Stimulated activated CD4-positive, alpha-beta T cell treated with anti-CD3 and anti-CD28 coated beads, TNF-alpha, amount 100 ng/mL, for 4 hours (primary cell): ENCODE measurements at places on chromosomes 16 and 17.

DNA sequence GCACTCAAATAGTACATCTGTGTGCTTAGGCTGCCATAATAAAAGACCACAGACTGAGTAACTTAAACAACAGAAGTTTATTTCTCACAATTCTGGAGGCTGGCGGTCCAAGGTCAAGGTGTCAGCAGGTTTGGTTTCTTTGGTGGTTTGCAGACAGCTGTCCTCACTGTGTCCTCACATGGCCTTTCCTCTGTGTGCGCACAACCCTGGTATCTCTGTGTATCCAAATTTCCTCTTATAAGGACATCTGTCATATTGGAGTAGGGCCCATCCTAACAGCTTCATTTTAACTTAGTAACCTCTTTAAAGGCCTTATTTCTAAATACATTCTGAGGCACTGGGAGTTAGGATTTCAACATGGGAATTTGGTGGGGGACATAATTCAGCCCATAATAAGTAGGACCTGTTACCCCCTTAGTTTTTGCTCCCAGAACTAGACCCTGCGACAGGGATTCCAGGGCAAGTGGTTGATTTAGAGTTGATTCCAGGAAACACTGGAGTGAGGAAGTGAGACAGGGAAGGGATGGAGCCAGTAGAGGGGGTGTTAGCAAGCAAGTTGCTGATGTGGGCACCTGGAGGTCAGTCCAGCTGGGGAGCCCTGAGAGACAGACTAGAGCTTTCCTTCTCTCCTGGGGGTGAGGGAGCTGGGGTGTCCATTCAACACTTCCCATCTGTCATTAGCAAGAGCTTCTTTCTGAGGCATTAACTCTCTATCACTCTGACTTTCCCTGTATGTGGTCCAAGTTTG, 10.9 kb upstream of the ALKBH5 start:
- no peak for DNase-seq

DNA sequence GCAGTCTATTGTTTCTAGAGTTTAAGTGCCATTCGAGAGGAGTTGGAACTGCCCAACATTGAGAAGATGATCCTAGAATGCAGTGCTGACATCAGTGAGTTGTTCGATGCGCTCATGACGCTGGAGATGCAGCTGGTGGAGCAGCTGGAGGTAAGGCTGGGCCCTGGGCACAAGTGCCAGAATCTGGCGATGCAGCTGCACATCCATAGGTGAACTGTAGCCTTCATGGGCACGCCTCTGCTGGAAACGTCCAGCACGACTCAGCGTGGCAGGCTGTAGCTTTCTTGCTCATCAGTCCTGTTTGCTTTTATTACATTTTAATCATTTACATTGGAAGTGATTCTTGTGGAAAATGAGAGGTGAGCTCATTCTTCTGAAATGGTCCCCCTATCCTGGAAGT, 31.7 kb downstream of the DRC3 start:
- DNase-seq = no peak

GRCh38 chr16:72493716-72494415, 321.9 kb upstream of the PMFBP1 start:
- no peak for DNase-seq

DNA sequence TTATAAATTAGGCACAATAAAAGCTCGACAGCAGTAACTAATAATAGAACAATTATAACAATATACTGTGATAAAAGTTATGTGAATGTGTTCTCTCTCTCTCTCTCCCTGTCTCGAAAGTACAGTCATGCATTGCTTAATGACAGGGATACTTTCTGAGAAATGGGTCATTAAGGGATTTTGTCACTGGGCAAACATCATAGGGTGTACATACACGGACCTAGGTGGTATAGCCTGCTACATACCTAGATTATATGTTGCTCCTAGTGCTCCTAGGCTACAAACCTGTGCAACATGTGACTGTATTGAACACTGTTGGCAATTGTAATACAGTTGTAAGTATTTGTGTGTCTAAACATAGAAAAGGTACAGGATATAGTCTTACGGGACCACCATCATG, 6.9 kb downstream of the ZNRF1 start:
- no peak for DNase-seq

- DNase-seq = no peak
These were observed 18.1 kb downstream of the RHBDL3 start for GRCh38 chr17:32283745-32284201.

DNA sequence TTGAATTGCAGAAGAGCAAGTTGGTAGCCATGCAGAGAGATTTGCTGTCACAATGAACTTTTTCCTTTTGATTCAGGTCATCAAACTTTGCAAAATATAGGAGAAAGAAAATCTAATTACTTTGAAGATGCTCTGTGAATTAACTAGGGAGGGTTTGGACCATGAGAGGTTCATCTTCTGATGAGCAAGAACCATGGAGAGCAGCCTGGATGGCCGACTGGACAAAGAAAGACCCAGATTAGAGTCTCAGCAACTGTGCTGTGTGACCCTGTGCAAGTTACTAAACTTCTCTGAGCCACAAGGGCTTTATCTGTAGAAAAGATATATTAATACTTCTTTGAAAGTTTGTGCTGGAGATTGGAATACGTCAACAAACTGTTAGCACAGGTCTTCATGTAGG, 122.6 kb upstream of the ADAMTS18 start:
- no peak for DNase-seq

GRCh38 chr16:4572715-4573114, 16.6 kb downstream of the C16orf96 start:
- DNase-seq = no peak

DNA sequence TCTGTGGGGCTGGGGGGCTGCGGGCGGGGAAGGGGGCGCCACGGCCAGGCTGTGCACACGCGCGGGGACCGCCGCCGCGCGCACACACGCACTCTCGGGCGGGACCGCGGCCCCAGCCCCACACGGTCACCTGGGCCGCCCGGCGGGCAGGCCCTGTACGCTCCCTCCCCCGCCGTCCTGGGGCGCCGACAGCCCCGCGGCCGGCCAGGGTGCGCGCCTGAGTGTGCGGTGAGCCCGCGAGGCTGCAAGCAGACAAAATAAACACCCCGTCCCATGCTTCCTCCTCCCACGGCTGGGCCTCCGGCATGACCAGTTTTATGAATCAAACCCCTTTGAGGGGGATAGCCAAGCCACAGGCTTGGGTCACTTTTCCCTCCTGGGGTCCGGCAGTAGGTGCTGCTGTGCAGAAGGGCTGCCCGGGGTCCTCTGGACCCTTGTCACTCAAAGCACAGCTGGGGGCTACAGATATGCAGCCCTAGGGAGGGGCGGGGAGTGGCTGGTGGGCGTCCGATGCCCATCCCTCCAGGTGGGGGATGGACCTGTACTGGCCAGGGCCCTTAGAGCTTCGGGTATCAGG, 441 bp downstream of the VASN start:
- DNase-seq = no peak

DNA sequence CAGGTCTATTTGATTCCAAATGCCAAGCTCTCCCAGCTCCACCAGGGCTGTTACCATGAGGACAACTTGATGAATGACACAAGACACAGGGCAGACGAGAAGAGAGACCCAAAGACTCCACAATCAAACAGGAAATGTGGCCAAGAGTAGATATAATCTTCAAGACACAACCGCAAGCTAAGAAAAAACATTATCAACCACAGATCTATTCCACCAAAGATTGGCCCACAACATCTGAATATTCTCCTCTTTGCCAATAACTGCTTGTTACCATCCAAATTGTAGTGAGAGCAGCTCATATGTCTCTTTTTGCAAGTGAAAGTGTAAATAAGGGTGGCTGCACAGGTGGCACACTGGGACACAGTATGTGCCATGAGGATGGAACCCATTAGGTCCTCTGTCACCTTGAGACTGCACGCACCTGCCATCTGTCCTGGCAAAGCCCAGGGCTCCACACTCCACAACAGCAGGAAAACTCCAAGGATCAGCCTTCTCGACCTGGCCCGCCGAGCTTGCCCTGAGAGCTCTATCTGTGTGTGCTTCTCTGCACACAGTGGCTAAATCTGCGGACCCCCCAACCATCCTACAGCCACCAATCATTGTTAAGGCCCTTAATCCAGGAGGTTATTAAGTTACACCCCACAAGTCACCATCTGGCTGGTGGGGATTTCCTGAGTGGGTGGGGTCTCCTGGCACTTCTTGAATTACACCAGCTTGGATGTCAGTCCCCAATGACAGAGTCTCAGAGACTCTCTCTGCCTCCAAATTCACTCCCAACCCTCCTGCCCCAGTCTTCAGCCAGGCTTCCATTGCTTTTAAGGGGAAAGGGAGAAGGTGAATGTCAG, 50.5 kb downstream of the DYNLRB2 start:
- DNase-seq = no peak

- no peak for DNase-seq
These were observed 25.1 kb downstream of the KSR1 start for GRCh38 chr17:27481327-27481726.

- DNase-seq = no peak
These were observed 800 bp upstream of the NME4 start for GRCh38 chr16:396199-396598.

- DNase-seq = no peak
These were observed 167.1 kb downstream of the HAPSTR1 start for GRCh38 chr16:9258423-9259051.

DNA sequence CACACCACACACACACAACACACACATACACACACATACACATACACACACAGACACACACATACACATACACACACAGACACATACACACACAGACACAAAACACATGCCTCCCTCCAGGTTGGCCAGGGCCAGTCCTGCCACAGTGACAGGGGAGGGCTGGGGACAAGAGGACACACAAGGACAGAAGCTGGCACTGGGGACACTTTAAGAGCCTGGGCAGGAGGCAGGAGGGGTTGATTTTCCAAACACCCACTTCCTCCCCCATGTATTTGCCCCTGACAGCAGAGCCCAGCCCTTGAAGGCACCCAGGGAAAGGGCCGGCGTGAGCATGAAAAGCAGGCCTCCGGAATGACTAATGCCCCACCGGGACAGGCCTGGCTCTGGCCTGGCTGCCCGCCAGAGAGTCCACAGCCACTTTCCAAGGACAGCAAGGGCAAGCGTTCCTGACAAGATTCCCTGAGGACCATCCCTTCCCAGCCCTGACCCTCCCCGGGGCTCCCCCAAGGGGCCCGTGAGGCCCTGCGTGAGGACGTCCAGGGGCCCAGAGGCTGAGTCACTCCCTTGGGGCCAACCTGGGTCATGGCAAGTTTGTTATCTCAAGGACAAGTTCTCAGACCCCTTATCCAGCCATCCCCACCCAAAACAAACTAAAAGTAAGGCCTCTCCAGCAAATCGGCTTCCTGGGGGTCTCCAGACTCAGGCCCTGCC, 235.6 kb downstream of the ZNF423 start:
- DNase-seq = no peak

GRCh38 chr16:3946604-3947180, 66.2 kb upstream of the CREBBP start:
- no peak for DNase-seq

- DNase-seq = no peak
These were observed 5.8 kb downstream of the NLGN2 start for GRCh38 chr17:7413346-7413985.

DNA sequence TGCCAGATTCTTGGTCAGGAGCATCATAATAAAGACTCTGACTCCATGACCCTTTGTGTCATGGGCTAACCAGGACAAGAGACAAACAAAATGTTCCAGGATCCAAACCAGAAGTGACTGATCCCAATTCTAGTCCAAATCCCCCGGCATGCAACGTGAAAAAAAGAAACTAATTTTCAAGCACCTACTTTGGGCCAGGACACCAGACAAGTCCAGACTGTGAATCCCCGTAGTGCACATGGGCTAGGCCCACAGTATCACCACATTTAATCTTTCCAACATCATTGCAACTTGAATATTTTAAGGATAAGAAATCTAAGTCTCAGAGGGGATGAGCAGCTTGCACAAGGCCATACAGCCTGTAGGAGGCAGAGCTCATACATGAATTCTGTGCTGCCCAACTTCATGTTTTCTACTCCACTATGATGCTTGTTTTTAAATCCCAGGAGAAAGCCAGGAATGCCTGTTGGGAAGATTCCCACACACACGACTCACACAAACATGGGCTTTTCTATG, 365.7 kb downstream of the NPIPA8 start:
- DNase-seq = no peak
